ENCODE measurements at places on chromosomes 7 and 10. TPM values are rescaled to one million over a fixed set of nuclear protein-coding genes. Genes with fewer than 3 reads are reported as not detected.

GRCh38 chr10:86376852-86377796 is 10.5 kb upstream of the GRID1 start:
- no peak for DNase-seq

DNA sequence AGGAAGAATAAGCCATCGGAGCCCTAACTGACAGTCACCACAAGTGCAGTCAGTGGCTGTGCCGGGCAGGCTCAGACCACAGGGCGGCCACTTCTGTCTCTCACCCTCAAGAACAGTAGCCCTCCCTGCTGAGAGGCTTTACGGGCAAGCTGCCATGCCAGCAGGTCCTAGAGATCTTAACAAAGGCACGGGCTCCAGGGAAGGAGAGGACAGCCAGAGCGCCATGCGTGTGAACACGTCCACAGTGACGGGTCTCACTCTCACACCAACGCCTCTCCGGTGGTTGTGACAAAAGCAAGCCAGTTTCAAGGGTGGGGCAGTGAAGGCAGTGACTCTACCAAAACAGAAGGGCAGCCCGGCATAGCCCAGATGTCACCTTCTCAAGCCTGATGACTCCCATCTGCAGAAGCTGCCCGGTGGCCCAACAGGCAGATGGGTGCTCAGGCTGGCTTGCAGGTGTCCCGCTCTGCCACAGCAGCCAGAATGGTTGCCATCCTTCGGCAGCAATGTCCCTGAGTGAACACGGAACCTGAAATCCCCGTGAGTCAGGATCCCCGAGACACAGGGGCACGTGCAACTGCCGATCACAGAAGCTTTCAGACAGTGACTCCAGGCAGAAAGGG is 102.0 kb downstream of the FAM53B start:
- no peak for DNase-seq

GRCh38 chr10:11331046-11331577 is 280.3 kb downstream of the USP6NL start:
- DNase-seq: no peak

DNA sequence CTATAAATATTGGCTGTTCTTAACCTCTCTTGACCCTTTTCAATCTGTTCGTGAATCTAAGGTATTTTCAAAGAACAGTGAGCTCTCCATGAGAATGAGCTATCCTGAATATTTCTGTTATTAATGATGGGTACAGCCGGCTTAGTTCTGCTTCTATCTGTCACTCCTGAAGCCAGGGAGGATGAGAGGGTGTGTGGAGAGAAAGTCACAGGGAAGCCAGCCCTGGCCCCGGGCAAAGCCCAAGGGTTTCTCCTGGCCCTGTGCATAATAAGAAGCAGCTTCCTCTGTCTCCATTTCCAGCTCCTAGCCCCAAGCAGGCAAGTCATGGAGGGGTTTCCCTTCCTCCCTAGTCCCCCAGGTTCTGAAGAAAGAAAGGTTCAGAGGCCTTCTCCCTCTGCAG is 151.1 kb downstream of the KCNMA1 start:
- DNase-seq: no peak

GRCh38 chr10:133461027-133461426 is 7.3 kb downstream of the SCART1 start:
- DNase-seq: no peak

- DNase-seq: no peak
Measured at GRCh38 chr10:88693392-88694020, 12.5 kb upstream of the LIPK start.

DNA sequence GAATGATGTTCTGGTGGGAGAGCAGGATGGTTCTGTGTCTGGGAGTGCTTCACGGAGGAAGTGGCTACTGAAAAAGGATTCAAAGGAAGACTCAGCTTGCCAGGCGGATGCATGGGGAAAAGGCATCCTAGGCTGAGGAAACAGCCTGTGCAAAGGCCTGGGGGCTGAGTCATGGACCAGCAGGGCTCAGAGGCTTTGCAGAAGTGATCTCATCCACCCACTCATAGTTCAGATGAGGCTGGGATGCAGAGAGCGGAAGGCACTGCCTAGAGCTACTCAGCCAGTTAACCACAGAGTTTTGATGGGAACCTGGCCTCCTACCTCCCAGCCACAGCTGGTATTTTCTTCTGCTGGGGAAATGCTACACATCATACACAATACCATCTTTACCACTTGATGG is 15.8 kb upstream of the ADAMTS14 start:
- peak; percentile 28 for DNase-seq

DNA sequence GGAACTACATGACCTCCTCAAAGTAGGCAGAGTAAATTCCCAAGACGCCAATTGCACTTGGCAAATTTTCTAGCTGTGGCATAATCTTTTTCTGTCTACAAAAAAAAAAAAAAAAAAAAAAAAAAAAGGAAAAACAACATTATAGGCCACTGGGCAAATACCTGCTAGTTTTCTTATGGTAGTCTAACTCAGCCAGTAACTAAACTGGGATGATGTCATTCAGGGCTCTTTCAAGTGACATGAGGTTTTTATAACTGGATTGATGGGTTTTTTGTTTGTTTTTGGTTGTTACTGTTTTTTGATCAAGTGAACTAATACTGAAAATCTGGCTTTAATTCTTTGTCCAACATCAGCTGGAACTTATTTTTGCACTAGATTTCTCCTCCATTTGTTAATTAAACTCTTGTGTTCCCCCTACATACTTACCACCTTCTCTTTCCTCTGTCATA is 7.4 kb upstream of the VIM start:
- no peak for DNase-seq

- no peak for DNase-seq
Measured at GRCh38 chr10:70052462-70053217, at the start of gene MACROH2A2. Gene MACROH2A2 (plus strand): TSS chr10:70052846. CDS start chr10:70075659, 22,813 bp downstream.

GRCh38 chr10:129945941-129946760 is 17.9 kb downstream of the EBF3 start:
- DNase-seq: no peak

DNA sequence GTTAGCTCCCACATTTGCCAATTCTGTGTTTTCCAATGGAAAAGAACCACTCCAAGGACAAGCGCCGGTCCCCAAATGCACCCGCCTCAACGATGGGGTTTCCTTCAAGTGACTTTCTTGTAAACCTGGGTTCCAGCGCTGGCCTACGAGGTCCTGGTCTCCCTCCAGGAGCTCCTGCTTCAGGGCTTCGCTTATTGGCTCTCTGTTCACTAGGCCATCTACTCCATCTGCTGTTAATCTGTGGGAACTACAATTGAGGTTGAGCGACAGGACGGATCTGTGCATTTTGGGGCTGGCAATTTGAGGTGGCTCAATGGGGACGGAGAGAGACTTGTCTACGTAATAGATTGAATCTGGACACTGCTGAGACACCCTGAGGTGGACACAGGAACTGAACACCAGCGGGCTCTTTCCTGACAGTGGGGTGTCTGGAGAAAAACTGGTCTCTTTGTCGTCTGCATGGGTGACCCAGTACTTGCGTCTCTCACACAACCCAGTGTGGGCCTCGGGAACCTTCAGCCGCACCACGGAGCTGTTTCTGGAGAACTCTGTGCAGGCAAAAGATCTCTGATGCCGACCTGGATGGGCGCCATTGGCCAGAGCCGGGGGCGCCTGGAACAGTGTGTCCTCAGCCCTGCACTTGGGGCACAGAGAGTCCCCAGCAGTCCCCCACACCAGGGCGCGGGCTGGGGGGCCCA is 115.9 kb upstream of the ADAM12 start:
- peak; percentile 23 for DNase-seq

DNA sequence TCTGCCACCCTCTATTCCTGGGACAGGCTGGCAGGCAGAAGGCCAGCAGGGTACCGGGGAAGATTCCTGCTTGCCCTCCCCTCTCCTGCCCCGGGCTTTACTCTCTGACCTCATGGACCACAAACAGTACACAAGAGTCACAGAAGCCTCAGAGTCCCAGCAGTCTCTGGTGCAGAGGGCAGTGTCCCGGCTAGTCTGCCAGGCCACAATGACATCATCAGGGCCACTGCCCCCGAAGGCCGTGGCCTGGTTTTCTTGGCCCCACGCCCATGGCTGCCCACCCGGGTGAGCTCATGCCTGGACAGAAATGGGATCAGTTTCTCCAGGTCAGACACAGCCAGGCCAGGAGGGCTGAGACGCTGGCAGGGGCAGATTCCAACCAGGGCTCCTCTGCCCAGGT is 91.9 kb downstream of the MYL10 start:
- DNase-seq: no peak

DNA sequence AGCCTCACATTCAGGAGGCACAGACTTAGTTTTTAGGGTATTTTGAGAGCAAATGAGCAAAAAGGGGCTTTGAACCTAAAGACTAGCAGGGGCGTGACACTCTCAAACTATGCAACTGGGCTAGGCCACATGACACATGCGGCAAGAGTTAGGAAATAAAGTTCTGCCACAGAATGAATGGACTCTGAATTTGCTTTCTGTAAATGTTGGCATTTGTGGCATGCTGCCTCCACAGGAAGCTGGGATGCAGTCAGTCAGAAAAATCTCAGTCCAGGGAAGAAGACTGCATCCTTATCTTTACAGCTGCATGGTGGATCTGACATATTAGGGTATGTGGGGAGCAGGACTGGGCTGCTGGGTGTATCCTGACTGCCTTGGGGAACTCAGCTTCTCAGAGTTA is 181.0 kb downstream of the COBL start:
- no peak for DNase-seq

Gene PLEKHS1
- total RNA-seq: 4.9 TPM

Gene NSUN6
- total RNA-seq: 12.9 TPM

Gene C7orf57
- 2.5 TPM for total RNA-seq

Gene HIBADH
- 73.9 TPM for total RNA-seq

Gene MMP21
- total RNA-seq: not detected

Measured in PC-9 (cell line).